ENCODE measurements at places on chromosomes 5 and 9.

DNA sequence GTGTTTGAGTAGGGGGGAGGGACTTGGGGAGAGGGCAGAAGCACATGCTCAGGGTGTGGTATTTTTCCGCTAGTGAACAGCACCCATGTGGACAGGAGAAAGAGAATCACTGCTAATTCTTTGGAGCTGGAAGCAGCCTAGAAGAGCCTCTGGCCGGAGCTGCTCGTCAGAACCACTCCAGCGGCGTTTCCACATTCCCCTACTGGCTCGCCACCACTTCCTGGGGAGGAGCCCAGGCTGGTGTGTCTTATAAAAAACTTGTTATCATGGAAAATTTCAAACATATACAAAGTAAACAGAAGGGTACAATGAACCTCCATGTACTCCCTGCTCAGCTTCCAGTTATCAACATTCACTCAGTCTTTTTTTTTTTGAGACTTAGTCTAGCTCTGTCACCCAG lies 26.7 kb downstream of the LHX2 start:
- DNase-seq = no peak

GRCh38 chr9:80775530-80775929 lies 913.8 kb downstream of the TLE1 start:
- no peak for DNase-seq

GRCh38 chr5:74164725-74165235 lies 475.7 kb downstream of the ENC1 start:
- no peak for DNase-seq

GRCh38 chr9:111922324-111923013 lies 25.9 kb downstream of the UGCG start:
- DNase-seq = no peak
